ENCODE measurements at places on chromosomes 4 and X.

GRCh38 chr4:165199722-165200121 is 7.6 kb upstream of the KLHL2 start:
- no peak for DNase-seq

DNA sequence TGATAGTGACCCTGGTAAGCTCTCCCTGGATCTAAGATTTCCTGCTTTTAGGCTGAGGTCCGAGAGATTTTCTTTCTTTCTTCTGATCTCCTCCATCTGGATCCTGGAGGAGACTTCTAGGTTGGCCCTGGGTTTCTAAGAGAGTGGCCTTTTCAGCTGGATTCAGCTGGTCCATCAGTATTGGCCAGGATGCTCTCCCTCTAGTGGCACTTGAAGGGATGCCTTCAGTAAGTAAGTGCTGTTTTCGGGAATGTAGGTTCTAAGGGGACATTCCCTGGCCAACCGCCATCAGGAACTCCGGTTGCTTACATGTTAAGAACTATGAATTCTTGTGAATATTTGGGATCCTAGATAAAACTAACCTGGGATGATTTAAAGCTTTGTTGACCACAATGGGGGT is 56.9 kb downstream of the SERTM2 start:
- no peak for DNase-seq

- DNase-seq: peak; percentile 72
Measured at GRCh38 chrX:404656-405055, 17.9 kb upstream of the PPP2R3B start.

GRCh38 chrX:119552508-119552907 is 12.7 kb downstream of the STEEP1 start:
- DNase-seq: no peak

DNA sequence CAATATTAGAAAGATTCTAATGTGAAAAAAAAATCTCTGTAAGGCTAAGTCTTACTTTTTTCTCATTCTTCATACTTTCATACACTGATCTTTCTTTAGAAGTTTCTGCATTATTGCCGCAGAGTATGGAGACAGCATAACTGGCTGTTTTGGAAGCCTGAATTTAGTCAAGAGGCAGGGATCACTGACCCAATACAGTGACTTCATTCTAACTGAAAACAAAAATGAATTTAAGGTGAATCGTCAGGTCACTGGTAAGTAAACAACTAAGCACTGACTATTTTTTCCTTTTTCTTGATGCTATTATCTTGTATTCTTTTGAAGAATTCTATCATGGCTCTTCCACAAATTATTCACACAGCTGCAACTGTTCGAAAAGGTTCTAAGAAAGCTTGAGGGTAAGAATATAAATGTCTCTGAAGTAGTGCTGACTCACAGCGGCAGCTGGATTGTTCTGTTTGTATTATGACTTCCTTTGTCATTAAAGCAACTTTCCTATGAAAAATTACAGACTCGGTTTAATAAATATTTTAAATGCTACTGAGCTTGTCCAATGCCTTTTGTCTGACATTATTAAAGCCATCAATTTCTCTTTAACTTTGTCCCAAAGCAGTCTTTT is 609.3 kb downstream of the FSTL5 start:
- peak; percentile 59 for DNase-seq

DNA sequence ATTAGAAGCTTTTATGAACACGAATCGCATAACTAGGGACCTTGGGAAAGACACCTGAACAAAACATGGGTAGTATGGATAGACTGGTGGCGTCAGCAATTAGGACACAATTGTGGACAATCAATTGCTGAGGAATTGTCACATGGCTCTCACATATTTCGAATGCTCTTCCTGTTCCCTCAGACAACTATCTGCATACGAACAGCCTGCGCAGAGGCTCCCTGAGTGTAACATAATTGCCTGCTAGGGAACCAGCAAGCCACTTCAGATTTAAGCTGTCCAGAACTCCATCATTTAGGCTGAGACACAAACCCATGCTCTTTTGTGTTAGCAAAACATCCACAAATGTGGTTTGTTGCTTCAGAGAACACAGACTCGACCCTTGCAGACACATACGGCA is 160.8 kb downstream of the MGST2 start:
- DNase-seq: peak; percentile 83

- DNase-seq: no peak
Measured at GRCh38 chr4:7003879-7004240, 39.3 kb upstream of the TADA2B start.

GRCh38 chrX:134749706-134750445 is 91.6 kb upstream of the PLAC1 start:
- no peak for DNase-seq

DNA sequence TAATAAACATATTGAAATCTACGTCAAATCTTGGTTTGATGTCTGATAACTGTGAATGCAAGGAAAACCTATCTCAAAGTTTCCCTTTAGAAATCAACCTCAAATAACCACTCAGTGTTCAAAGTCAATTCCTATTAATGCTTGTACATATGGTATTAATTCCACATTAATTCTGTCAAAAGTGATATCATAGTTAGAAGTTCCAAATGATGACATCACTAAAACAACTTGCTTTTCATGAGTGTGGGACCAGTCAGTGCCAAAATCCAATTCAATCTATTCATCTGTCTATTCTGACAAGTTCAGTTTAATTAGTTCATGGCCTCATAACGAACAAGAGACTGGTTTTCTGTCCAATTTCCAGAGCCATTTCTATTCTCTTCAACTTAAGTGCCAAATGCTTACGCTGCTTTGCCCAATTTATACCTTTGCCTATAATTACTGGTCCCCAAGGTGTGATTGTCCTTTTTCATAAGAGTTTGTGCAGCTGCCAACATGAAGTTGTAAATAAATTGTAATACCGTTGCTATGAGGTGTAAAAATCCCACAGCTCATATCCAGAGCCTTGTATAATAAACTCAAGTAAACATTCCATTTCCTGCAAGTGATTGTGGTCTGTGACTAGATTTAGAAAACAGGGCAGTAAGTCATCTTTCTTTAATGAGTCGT is 476.2 kb downstream of the RAB28 start:
- DNase-seq: peak; percentile 92

GRCh38 chrX:9318766-9319165 is 146.1 kb upstream of the TBL1X start:
- DNase-seq: peak; percentile 17

- no peak for DNase-seq
Measured at GRCh38 chr4:163703251-163703650, 208.8 kb downstream of the TMA16 start.

DNA sequence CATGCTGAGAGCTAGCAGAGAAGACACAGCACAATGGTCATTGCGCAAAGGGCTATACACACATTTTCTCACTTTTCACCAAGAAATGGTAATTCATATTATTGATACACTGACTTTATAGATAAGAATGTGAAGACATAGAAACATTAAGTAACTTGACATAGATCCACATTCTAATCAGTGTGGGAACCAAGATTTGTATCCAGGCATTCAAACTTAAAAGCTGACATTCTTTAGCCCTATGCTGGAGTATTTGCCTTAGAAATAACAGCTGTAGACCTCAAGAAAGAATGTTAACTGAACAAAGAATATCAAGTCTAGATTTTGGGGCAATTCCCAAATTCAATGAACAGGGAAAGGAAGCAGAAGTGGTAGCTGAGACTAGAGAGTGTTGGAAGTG is 384.8 kb downstream of the IL15 start:
- no peak for DNase-seq

DNA sequence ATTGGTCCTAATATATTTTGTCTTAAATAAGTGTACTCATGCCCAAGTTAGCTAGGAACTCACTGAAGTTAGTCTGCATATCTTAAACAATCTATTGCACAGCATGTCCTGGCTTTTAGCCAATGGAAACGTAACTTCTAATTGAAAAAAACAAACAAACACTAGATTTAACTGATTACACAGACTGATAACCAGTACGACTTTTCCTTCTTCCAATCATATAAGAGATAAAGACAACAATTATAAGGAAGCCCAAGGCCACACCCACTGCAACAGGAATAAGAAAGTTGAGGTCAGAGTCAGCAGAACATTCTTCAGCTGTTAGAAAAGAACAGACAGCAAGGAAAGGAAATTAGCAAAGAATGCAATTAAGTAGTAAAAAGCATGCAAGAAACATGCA is 40.8 kb downstream of the LAMP2 start:
- DNase-seq: no peak

DNA sequence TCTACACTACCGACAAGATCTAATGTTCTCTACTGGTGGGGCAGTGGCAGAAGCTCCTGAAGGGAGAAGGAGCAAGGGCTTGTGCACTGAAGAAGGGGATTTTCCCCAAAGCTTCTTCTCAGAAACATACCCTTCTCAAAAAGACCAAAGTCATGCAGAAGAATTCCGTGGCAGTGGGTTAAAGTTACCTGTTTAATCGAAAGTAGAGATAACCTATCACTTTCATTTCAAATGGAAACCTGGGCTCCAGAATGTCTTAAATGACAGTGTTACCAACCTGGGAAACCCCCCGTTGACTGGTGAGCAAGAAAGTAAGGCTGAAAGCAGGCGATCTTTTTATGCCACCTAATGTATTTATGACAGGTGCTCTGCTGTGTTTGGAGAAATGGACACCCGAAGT is 92.5 kb upstream of the TEX13D start:
- no peak for DNase-seq

- no peak for DNase-seq
Measured at GRCh38 chrX:109270580-109271484, 211.1 kb downstream of the GUCY2F start.

DNA sequence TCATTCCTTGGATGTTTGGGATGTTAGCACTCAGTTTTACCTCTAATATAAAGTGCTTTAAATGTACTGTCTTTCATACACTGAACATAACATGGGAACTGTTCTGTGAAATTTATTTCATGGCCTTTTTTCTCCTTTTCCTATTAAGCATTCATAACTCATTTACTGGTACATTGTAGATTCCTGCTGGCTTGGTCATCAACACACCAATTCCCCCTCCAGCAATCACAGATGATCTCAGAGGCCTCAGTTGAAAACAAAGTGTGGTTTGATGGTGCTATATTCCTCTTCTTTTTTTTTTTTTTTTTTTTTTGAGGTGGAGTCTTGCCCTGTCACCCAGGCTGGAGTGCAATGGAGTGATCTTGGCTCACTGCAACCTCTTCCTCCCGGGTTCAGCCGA is 61.9 kb upstream of the FAM47B start:
- no peak for DNase-seq

DNA sequence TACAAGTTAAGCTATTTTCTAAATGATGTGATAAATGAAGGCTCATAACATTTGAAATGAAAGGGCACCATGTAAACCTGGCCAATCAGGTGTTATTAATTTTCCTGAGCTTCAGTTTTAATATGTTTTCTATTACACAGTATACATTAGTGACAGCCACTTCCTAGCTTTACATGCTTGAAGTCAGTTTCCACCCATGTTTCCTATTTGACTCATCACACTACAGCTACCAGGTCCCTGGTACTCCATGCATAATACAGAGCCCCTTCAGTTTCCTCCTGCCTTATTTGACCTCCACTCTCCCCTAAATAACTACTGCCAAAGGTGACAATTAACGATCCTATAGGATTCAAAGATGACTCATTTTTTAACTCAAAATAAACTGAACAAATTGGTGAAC is 18.3 kb downstream of the ZNF518B start:
- no peak for DNase-seq

DNA sequence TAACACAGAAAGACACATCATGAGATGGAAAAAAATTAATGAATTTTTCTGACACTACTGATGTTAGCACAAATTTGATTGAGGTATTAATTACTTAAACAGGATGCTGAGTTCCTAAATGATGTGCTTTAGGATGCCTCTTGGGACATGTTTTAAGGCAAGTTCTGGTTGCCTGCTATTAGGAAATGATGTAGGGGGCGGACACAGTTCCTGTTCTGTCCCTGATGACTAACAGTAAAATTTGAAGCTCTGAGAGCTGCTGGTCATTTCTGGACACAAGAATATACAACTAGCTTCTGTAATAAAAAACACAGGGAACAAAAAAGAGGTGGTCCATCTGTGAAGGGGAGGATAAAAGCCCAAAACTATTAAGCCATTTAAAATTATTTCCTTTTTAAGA is 163.2 kb upstream of the ETNPPL start:
- no peak for DNase-seq

GRCh38 chr4:110626532-110627153 is 3.8 kb upstream of the PITX2 start:
- no peak for DNase-seq

GRCh38 chrX:40155589-40156469 is 58.1 kb upstream of the BCOR start:
- no peak for DNase-seq

Data from NCI-H1417 (cell line).